Stimulated activated CD8-positive, alpha-beta memory T cell treated with anti-CD3 and anti-CD28 coated beads, Interleukin-15, amount 100 ng/mL, for 4 hours (primary cell): ENCODE measurements at places on chromosomes 2 and 18.

DNA sequence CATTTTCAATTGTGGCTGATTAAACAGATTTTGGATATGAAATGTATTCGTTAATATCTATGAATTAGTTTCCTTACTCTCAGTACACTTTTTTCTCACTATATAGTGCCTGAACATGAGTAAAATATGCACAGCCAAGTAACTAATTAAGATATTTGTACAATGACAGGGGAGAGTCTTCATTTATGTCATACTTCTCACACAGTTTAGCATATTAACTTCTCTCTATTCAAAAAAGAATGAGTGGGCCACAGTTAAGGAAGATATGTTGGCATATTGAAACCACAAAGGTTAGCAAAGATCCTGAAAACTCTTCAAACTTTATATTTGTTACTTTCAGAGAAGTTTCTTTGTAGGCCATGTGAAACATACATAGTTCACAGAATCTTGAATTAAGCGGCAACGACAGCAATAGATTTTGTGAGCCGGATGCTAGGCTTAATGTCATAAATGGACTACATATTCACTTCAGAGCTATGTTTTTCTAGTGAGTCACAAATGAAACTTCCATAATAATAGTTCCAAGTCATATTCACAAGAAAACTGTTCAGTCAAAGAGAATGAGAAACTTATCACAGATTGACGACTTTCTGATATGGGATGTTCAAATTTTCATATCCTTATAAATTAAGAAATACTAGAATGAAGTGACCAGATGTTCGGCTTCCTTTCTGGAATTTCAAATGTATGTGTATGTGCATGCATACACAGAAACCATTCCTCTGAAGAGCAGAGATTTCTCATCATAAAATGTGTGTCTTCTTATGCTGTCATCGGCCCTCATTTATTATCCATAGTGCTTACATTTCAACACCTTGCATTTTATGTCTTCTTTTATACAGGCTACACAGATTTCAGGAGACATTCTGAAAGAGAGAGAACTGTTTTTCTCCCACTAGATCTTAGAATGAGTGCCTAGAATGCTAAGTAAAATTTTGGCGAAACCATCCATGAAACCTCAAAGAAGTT is 584.0 kb downstream of the SATB2 start:
- DNase-seq, result no peak

- no peak for DNase-seq
These were observed 194.7 kb upstream of the GLI2 start for GRCh38 chr2:120540719-120541552.

DNA sequence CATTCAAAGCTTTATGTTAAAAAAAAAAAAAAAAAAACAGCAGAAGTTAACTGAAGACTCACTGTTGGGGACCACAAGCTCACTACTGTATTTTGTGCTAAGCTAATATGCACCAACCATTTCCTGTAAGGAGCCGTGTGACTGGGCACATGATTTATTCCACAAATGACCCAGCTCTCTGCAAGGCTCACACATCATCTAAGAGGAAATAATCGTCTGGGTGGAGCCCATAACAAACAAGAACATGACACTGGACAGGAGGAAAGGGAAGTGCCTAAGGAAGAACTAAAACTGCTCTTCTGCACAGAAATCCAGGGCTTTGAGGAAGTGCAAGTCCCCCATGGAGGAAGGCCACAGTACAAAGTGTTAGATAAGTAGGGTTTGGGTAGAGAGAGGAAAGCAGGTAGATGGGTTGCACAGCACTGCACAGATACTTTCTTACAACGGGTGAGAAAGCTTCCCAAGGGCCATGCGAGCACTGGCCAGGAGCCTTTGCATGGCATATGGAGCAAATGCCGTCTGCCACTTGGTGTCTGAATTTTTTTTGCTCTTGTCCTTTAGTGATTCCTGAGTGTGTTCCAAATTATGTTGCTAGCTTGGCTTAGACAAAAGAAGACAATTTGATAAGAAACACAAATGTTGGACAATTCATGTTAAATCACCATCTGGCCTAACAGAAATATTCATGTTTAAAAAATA is 24.4 kb downstream of the NFE2L2 start:
- no peak for DNase-seq

DNA sequence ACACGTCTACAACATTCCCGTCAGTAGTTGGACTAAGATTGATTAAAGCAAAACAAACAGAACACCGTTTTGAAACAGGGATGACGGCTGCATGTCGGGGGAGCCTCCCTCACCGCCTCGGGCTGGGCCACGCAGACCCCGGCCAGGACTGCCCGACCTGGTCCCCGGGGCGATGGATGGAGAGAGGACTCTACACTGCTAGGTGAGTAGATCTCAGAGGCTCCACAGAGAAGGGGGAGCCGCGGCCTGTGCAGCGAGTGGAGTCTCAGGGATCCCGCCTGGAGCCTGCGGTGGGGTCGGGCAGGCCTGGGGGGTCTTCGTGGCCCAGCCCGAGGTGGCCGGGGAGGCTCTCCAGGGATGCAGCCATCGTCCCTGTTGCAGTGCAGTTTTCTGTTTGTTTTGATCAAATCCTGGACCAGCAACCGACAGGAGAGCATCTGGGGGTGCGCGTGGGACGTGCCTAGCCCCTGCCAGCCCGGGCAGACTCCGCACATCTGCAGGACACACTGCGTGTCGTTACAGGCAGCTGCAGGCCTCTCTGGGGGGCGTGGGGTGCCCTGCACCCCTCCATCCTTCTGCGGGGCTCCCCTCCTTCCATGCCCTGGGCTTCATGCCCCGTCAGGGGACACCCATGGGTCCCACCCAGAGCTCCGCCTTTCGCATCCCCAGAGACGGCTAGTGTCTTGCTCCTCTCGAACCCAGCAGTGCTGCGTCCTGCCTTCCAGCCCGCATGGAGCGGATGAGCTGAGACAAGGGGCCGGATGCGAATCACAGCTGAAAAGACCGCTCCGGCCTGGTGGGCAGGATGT is 143.6 kb downstream of the RTP5 start:
- DNase-seq, result no peak

GRCh38 chr2:153811516-153811915 is 60.2 kb upstream of the GALNT13 start:
- no peak for DNase-seq

- no peak for DNase-seq
These were observed 239.4 kb downstream of the KLHL29 start for GRCh38 chr2:23624378-23624777.

GRCh38 chr2:63218800-63219526 is 168.3 kb downstream of the OTX1 start:
- DNase-seq, result no peak

- DNase-seq, result no peak
These were observed 25.2 kb upstream of the RASGRP3 start for GRCh38 chr2:33451214-33451613.

DNA sequence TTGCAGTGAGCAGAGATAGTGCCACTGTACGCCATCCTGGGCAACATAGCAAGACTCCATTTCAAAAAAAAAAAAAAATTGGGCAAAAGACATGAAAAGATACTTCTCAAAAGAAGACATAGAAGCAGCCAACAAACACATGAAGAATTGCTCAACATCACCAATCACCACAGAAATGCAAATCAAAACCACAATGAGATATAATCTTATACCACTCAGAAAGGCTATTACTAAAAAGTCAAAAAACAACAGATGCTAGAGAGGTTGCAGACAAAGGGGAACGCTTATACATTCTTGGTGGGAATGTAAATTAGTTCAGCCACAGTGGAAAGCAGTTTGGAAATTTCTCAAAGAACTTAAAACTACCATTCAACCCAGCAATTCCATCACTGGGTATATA is 43.1 kb upstream of the CHAC2 start:
- DNase-seq, result no peak

GRCh38 chr2:47486841-47487497 is 84.0 kb downstream of the MSH2 start:
- DNase-seq, result no peak

DNA sequence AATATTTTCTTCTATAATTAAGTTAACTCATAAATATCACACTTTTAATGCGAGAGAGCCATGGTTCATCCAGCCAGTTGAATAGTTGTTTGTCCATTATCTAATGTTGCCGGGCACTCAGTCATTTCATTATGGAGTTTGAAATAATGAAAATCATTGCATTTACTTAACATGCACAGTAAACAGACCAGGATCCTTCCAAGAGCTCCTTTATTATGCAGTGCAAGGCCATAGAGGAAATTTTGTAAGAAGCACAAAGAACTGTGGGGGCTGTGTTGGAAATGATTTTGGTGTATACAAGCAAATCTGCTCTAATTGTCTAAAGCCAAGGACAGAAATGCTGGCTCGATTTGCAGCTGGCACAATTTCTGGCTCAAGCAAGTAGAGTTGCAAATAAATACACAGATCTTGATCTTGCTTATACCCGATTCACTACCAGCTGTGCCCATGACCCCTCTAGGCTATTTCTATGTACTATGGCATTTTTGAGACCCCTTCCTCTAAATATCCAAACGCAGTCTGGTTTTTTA is 400.3 kb upstream of the HNRNPA3 start:
- no peak for DNase-seq

- no peak for DNase-seq
These were observed 312.2 kb upstream of the EPAS1 start for GRCh38 chr2:45984896-45985473.

DNA sequence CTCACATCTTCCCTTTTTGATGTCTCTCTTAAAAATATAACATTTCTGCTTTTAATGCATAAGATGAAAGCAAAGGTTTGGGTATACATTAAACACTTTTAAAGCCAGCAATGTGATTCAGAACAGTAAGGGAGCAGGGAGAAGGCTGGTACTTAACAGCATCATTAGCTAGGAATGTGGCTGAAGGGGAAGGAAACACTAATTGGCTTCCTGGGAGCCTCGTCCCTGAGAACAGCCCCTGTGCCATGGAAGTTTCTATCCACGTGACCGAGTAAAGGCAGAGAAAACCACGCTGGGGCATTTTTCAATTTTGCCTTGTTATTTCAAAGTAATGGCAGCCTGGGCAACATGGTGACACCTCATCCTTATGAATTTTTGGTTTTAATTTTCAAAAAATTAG is 109.2 kb upstream of the GPC1 start:
- no peak for DNase-seq

- no peak for DNase-seq
These were observed 1138.2 kb upstream of the TMEFF2 start for GRCh38 chr2:193332941-193333340.

- no peak for DNase-seq
These were observed 20.6 kb upstream of the ATRAID start for GRCh38 chr2:27191070-27191829.

GRCh38 chr2:232351686-232352510 is 26.7 kb upstream of the ALPP start:
- DNase-seq, result no peak

- DNase-seq, result no peak
These were observed 67.0 kb downstream of the ZNF521 start for GRCh38 chr18:25284861-25285550.

DNA sequence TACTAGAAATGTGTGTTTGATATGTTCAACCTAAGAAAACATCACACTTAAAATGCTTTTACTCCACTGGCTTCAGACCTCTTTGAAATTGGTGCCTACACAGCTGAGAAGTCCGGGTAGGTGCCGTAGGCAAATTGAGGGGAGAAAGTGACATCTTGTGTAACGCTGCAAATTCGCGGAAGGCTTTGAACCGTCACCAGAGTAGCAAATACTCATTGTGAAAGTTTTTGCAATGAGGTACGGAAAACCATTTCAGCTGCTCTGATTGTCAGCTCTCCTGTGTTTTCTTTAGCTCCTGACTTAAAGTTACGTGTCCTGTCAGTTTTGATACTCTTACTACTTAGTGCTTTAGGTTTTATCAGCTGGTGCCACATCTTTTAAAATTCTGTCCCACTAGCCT is 224.5 kb downstream of the FAM210A start:
- no peak for DNase-seq

- DNase-seq, result no peak
These were observed 105.0 kb upstream of the RASGRP3 start for GRCh38 chr2:33371304-33372090.

GRCh38 chr18:24949908-24950307 is 402.1 kb downstream of the ZNF521 start:
- DNase-seq, result no peak
